ENCODE measurements at places on chromosomes 7 and 10.
A peak's percentile ranks its signal among the peaks of the same experiment; 100 is the strongest.

DNA sequence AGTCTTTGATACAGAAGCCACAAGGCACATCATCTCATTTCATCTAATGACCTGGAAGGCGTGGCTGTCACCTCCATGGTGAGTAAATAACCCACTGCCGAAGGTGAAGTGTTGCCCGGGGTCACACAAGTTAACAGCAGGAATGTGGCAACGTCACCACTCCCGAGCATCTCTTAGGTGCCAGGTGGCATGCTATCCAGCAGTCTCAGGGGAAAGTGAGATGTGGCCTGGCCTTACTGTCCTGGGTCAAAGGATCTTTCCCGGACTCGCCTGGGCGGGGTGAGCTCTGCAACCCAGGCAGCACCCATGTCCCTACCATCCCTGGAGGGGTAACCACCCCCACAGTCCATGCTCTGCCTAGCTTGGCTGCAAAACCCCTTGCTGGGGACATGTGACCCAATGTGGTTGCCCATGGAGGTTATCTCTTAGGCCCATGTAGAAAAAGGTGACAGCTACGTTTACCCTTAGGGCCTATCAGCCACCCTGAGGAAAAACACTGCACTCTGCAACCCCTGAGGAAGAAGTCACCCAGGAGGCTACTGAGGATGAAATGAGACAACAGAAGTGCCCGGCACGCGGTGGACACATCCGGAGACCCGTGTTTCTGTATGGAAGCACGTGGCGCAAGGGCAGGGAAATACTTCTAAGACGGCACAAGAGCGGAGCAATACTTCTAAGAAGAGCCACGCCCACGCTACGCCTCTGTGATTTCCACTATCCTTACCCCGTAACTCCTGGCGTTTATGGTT lies 52.0 kb downstream of the BAIAP2L1 start:
- DNase-seq = no peak

- no peak for DNase-seq
Measured at GRCh38 chr7:2280424-2280823, 33.8 kb downstream of the SNX8 start.

GRCh38 chr10:29807163-29807806 lies 172.5 kb upstream of the SVIL start:
- DNase-seq = no peak

DNA sequence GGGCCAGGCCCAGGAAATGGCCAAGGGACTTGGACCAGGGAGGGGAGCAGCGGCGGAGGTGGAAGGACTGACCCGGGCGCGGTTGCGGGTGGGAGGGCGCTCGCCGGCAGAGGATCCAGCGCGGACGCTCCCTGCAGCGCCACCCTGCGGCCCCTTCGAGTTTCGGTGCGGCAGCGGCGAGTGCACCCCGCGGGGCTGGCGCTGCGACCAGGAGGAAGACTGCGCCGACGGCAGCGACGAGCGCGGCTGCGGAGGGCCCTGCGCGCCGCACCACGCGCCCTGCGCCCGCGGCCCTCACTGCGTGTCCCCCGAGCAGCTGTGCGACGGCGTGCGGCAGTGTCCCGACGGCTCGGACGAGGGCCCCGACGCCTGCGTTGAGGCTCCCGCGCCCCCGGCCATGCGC lies 16.8 kb upstream of the ZNF467 start:
- DNase-seq = peak; percentile 46

GRCh38 chr7:5422396-5423305 lies 983 bp downstream of the TNRC18 start:
- no peak for DNase-seq

- DNase-seq = no peak
Measured at GRCh38 chr7:78139335-78139734, 340.8 kb downstream of the PHTF2 start.

DNA sequence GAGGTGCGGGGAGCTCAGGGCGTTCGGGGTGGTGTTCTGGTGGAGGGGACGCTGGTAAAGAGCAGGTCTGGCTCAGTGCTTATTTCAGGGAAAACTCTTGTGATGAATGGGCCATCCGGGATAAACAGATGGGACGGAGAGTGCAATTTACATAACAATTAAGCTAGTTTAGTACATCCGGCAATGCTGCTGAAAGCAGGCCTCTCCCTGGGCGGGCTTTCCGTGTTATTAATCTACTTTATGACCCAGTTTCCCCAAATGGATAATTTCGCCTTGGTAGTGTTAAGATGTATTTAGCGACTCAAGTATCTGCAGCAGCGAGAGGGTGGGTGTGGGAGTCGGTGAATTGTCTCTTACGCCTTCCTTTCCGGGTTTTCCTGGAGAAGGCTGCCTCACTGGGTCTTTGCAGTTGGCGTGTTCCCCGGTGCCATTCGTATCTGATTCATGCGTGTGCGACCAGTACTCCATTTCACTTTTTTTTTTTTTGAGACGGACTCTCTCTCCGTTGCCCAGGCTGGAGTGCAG lies 25.2 kb downstream of the FOXK1 start:
- no peak for DNase-seq

- no peak for DNase-seq
Measured at GRCh38 chr10:101762736-101763135, 13.2 kb downstream of the FGF8 start.

- no peak for DNase-seq
Measured at GRCh38 chr10:5829267-5829666, 16.0 kb upstream of the GDI2 start.

GRCh38 chr7:127578036-127578684 lies 7.2 kb downstream of the GCC1 start:
- peak; percentile 27 for DNase-seq

- DNase-seq = no peak
Measured at GRCh38 chr7:111175908-111176441, 85.0 kb downstream of the LRRN3 start.

DNA sequence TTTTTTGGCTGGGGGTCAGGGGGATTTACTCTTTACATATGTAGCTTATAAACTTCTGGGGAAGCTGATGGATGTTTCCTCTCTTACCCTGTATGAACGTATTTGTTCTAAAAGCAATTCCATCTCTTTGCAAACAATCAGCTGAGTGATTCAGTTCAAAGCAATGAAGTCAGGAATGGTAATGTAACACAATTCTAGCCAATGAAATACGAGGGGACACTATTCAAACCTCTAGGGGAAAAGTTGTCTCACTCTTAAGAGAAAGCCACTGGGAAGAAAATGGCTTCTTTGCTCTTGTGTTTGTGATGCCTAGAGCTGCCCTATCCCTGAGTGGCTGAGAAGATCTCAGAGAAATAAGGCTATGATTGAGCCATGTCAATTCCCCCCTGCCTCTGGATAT lies 134.8 kb upstream of the SEMA3C start:
- DNase-seq = no peak

DNA sequence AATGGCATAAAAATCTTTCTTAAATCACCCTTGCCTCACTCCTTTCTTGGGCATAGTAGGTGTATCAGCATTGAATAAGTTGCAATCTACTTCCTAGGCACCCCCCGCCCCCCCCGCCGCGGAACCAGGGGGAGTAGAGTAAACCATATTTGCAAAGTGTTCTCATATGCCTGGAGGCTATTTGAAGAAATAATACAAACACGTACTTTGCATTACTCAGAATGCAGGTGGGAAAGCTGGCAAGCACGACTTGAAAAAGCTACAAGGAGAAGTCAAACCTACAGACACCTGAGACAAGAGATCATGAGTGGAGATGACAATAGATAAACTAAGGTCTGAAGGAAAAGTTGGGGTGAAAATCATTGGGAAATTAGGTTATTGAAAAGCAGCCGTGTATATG lies 65.6 kb downstream of the POM121L12 start:
- no peak for DNase-seq

DNA sequence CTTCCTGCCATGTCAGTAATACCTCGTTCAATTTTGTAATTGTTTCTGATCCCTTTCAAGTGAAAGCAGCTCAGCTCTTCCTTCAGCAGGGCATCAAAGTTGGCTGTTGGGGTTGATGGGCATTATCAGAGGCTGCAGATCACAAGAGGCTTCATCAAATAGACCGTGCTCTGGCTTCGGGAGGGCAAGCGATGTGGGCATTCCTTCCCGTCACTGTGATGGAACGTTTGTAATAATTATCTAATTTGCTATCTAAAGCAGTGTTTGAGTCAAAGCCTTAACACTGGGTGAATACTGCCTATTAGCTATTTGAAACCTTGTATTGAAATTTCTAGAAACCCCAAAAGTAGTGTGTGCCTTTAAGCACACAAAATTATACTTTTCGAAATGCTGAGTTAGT lies 170.1 kb downstream of the OTUD1 start:
- no peak for DNase-seq

- no peak for DNase-seq
Measured at GRCh38 chr10:86489071-86489810, 32.4 kb downstream of the WAPL start.

DNA sequence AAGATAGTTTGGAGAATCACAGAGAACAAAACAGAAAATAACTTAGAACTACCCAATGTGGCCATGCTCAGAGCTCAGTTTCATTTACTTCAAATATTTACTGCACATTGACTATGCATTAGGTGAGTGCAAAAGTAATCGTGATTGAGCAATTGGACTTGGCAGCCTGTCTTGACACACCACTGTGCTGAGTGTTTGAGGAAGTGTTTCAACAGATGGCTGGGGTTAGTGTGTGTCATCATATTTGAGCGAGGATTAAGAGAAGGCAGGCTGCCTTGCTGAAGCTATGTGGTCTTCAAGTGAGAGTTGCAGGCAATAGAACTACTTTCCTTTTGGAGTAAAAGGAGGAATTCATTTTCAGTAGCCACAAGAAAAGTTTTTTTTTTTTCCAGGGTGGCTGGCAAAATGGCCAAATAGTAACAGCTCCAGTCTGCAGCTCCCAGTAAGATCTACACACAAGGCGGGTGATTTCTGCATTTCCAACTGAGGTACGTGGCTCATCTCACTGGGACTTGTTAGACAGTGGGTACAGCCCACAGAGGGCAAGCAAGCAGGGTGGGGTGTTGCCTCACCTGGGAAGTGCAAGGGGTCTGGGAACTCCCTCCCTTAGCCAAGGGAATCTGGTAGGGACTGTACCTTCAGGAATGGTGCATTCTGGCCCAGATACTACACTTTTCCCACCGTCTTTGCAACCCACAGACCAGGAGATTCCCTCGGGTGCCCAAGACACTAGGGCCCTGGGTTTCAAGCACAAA lies 37.6 kb downstream of the AKR1C4 start:
- no peak for DNase-seq

- no peak for DNase-seq
Measured at GRCh38 chr10:58807629-58808022, 295.0 kb downstream of the BICC1 start.

Measured in NCI-H2081 (cell line).